NCI-H1048 (cell line): ENCODE measurements at places on chromosomes 6 and 20.

- no peak for DNase-seq
Measured at GRCh38 chr6:14123386-14124111, 6.0 kb downstream of the CD83 start.

DNA sequence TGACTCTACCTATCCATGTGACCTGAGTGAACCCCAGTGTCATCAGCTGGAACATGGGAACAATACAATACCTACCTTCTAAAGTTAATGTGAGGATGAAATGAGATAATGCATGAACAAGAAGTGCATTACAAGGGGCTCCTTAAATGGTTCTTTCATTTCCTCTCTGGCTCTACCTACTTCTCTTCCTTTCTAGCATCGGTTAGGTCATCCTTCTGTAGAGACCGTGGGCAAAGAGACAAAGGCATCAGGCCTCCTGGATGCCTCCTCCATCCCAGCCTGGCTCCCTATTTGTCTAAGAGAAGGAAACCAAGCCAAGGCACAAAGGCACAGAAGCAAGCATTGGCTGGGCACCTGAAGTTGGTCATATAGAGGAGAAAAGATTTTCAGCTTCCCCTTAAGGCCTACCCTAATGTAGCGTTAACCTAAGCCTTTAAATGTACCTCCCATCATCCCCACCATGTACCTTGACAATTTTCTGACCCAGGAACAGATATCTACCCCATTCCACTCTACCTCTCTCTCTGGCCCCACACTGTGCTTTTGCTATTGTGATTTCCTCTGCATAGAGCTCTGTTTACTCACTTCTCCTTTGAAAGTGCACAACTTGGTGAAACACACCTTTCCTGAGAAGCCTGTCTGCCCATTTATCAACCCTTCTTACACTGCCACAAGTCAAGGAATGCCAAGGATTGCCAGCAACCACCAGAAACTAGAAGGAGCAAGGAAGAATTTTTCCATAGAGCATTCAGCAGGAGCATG, 86.6 kb downstream of the GCLC start:
- DNase-seq = no peak

DNA sequence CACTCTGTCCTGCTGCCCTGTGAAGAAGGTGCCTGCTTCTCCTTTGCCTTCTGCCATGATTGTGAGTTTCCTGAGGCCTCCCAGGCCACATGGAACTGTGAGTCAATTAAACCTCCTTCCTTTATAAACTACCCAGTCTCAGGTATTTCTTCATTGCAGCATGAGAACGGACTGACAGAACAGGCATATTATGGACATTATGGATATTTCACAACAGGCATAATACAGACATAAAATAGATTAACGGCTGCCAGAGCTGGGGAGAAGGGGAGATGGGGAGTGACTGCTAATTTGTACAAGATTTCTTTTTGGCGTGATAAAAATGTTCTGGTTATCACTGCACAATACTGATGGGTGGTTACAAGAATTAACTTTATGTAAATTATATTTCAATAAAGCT, 29.4 kb downstream of the TRPC4AP start:
- no peak for DNase-seq

DNA sequence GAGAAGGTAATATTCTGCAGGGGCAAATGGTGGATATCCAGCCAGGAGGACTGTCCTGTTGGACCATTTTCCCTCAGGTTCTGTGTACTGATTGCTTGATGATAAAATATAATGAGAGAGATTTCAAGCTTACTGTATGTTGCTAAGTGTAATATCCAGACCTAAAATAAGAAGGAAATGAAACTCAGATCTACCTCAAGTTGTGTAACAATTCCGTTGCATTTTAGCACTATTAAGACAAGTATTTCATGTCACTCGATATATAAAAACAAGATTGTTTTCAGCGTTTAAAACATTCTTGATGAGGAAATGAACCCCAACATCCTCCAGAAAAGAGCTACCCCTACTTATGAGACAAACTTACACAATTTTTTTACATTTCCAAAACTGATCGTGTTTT, 57.2 kb downstream of the RGS17 start:
- DNase-seq = no peak

- DNase-seq = no peak
Measured at GRCh38 chr6:136960781-136961180, 38.7 kb downstream of the SLC35D3 start.

GRCh38 chr6:109686566-109687265, 4.3 kb downstream of the AK9 start:
- no peak for DNase-seq

DNA sequence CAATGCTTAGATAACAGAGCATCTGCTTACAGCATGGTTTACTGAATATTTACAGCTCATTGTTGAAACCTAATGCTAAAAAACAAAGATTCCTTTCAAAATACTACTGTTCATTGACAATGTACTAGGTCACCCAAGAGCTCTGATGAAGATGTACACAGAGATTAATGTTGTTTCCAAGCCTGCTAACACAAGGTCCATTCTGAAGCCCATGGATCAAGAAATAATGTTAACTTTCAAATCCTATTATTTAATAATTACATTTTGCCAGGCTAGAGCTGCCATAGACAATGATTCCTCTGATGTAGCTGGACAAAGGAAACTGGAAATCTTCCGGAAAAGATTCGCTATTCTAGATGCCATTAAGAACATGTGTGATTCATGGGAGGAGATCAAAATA, 355.6 kb downstream of the TENT5A start:
- no peak for DNase-seq

GRCh38 chr6:3133515-3133914, 15.0 kb downstream of the BPHL start:
- no peak for DNase-seq

GRCh38 chr6:89013438-89013837, 50.0 kb upstream of the RNGTT start:
- no peak for DNase-seq

- DNase-seq = no peak
Measured at GRCh38 chr20:25622450-25623224, 1.2 kb downstream of the NANP start.

GRCh38 chr20:37534401-37535157, 6.9 kb upstream of the BLCAP start:
- peak; percentile 20 for DNase-seq

- peak; percentile 39 for DNase-seq
Measured at GRCh38 chr20:47677635-47678453, 107.4 kb downstream of the SULF2 start.

DNA sequence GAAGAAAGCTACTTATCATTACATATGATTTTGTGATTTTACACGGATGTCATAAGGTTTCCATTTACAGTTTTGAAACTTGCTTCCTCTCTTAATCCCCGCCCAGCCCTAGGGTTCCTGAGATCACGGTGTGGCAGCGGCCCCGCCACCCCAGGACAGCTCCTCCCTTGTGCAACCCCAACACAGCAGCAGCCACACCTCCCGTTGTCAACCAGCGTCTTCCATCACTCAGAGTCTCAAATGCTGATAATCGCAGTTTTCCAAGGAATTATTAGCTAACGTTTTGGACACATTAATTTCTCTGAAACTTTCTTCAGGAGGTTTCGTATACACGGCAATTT, 204.8 kb downstream of the THBS2 start:
- DNase-seq = no peak

GRCh38 chr6:106275692-106276091, 49.9 kb downstream of the ATG5 start:
- no peak for DNase-seq

DNA sequence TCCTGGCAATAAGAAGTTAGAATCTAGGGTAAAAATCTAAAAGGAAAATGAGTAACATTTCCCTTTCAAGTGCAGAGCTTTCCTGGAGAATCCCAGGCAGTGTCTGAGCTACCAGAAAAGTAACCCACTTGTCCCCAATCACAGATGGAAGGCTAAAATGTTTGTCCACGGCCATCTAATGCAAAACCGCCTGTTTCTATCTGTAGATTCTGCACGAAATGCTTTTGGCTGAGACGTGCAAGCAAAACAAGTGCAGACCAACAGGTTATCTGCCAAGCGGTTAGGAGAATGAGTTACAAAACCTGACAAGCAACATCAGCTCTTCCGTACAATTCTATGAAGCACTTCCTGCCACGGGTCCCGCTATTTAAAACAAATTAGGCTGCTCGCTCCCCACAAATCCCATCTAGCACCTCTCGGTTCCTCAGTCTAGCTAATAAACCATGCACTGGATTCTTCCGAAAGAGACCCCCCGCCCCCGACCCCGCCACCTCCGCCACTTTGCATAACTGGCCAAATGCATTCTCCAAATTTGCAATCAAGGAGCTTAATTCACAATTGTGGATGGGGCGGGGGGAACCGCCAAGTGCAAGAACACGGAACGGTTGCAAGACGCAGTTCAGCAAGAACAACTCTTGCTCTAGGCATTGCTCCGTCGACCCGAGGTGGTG, 1.4 kb downstream of the ELOVL5 start:
- DNase-seq = no peak

- no peak for DNase-seq
Measured at GRCh38 chr20:37931153-37931922, 28.4 kb downstream of the VSTM2L start.

DNA sequence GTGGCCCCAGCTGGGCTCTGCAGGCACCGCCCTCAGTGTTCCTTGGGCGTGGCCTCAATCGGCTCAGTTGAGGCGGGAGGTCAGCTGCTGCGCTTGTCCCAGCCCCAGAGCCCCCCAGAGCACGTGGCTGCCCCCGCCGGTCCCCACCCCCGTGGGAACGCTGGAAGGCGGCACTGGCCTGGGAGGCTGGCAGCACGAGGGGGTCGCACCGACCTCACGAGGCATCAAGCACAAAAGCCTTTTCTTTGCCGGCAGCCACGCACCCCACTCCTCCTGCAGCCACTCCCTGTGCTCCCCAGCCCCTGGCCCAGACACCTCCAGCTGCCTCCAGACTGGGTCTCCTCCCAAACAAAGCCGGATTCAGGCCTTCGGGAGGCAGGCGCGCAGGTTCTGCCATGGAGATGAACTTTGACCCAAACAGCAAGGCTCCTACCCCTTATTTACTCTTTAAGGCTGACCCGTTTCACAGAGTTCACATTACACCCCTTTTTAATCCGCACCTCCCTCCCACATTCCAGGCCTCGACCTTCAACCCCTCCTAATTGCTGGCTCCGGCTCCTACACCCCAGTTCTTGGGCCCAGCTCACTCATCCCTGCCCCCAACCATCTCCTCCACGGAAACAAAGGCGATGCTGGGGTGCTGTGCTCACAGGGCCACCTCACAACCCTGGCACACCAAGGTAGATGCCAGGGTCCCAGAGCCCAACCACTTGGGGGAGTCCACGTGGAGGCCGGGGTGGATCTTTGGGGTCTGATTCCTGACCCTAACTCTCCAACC, 111.7 kb downstream of the NOL4L start:
- no peak for DNase-seq

GRCh38 chr6:157383471-157383870, 2.5 kb downstream of the ZDHHC14 start:
- DNase-seq = no peak

DNA sequence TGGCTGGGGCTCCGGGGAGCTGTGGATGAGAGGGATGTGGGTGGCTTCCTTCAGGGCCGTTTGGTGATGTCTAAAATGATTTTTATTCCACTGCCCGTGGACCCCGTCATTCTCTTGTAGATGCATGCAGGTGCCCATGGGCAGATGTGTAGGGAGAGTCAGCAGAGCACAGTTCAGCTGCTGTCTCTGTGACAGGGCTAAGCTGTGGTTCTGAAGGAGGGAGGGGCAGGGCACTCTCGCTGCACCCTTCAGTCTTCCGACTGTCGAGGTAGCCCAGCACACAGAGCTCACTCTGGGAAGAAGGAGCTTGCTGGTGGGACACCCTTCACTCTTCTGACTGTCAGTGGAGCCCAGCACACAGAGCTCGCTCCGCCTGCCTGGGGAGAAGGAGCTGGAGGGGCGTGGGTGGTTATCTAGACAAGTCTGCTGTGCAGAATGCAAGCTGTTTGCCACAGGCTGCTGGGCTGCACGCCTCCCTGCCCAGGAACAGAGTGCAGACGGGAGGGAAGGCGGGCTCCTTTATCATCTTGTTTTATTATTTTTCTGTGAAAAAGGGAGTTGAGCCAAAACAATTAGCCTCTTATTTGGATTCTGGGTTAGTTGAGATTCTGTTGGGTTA, 28.4 kb upstream of the ADRM1 start:
- DNase-seq = no peak

GRCh38 chr6:135866445-135867123, 15.1 kb downstream of the PDE7B start:
- no peak for DNase-seq

GRCh38 chr6:131519670-131520436, 53.2 kb upstream of the ARG1 start:
- DNase-seq = no peak

- DNase-seq = no peak
Measured at GRCh38 chr6:84515067-84515466, 249.3 kb downstream of the TBX18 start.

DNA sequence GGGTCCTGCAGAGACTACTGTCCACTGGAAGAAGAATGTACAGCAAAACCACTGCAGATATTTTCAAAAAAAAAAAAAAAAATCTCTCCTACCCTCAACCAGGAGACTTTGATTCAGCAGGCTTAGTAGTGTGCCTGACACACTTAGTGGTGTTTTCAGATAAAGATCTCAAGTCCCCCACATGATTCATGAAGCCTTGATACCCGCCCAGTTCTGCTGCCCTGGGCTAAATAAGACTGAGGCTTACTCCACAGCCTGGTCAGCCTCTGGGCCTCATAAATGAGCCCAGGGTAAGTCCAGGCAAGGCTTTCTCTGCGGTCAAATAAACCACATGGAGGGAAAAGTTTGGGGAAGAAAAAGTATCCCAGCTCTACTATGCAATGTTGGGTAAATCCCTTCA, 222.1 kb upstream of the ARID1B start:
- DNase-seq = no peak

DNA sequence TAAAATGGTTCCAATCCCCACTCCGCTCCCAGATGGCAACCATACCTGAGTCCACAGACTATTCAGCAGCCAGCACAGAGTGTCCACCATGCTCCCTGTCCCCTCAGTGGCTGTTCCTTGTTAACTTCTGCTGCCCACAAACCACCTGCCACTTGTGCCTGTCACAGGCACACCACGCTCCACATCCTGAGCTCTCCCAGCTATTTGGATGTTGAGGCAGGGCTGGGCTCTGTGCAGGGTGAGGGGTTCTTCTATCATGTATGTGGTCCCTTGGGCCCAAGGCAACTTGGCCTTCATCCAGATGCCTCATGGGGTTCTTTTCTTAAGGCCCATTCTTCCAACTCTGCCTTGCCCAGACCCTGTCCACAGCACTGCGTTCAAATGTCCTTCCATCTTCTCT, 34.0 kb upstream of the NXT1 start:
- DNase-seq = no peak

DNA sequence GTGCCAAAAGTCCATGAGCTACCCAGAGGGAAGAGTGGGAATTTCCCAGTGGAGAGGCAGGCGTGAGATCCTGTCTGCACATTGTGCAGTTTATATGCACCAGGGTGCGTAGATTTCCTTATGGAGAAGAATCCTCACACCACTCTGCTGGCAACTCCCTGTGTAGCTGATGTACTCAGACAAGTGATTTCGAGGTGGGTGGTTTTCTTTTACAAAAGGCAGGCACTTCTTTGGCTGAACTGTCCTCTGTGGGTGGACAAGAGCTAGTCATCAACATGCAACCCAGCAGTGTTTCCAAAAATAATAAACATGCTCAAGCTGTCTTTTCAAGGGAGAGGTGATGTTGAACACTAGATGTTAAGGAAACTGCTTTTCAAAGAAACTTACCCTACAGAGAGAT, 121.7 kb upstream of the NXT1 start:
- no peak for DNase-seq
